Right ventricle myocardium superior (tissue), 1 donor: ENCODE measurements at places on chromosomes 4 and X.

DNA sequence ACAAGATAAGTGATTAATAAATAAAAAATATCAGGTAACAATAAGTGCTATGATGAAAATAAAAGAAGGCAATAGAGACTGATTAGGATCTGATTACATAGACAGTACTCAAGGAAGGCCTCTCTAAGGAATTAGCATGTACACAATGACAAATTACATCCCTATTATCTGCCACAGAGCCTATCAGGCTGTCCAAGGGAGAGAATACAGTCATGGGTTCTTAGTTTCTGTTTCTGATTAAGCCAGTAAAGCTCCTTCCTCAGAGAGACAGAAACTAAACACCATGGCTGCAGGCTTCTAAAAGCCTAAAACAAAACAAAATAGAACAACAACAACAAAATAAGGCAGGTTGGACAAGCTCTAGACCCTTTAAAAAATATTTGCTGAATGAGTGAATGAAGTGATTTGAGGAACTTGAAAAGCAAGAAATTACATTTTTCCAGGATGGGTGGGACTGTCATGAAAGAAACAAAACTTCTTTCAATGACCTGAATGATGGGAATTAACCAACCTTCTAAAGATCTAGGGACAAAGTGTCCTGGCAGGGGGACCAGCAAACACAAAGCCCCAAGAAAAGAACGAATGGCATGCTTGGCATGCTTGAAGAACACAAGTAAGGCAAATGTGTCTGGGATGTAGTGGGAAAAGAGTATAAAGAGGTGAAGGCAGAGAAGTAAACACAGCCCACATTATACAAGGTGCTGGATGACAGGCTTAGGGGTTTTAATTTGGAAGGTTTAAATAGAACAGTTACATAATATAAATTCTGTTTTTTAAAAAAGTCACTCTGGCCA lies 44.1 kb downstream of the NAA11 start:
- DNase-seq, result no peak

DNA sequence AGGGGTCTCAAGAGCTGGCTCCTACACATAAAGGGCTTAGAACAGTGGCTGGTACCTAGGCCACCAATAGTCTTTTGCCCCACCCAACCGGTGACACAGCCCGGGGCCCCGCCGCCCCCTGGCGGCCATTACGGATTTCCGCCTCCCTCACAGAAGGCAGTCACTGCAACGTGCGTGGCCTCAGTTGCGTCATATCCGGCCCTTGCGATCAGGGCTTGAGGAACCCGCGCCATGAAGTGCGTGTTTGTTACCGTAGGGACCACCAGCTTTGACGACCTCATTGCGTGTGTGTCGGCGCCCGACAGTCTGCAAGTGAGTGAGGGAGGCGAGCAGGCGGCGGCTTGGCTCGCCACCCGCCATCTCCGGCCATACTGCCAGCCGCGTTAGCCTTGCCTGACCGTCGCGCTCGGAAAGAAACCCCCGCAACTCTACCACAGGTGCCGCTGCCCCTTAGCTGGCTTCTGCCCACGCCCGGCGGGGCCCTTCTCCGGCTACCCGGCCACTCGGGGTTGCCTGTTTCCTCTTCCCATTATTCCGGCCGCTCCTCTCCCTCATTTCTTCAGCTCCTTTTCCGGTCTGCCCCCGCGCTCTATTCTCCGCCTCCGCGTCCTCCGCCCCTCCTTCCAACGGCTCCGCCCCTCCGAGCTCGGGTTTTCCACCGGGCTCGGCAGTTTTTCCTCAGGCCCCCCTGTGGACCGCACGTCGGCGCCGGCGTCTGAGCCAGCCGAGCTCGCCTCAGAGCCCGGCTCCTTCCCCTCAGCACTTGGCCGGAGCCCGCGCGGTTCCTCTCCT lies at the start of gene ALG13:
Gene ALG13, plus strand, starts transcription at position 183 of the 792 bp plus-strand sequence. Its CDS starts 49 bp downstream, at position 232.
- DNase-seq, result peak; percentile 92

GRCh38 chr4:106529348-106530023 lies 160.9 kb upstream of the GIMD1 start:
- no peak for DNase-seq

- no peak for DNase-seq
Measured at GRCh38 chr4:181874602-181875001, 368.6 kb upstream of the TENM3 start.

DNA sequence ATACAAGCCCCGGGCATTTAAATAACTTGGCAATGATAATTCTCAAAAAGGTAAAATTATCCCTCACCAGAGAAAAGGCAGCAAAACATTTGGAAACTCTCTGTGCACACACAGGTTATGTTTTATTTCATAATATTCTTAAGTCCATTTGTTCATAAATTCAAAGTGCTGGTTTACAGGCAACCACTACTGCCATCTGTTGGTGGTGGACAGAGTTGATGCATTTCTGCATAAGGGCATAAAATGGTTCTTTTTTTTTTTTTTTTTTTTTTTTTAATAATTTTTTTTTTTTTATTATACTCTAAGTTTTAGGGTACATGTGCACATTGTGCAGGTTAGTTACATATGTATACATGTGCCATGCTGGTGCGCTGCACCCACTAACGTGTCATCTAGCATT lies 31.5 kb upstream of the IL21 start:
- DNase-seq, result no peak

- no peak for DNase-seq
Measured at GRCh38 chrX:18643243-18643642, 28.7 kb downstream of the RS1 start.

- no peak for DNase-seq
Measured at GRCh38 chr4:44157611-44158277, 290.9 kb downstream of the KCTD8 start.

DNA sequence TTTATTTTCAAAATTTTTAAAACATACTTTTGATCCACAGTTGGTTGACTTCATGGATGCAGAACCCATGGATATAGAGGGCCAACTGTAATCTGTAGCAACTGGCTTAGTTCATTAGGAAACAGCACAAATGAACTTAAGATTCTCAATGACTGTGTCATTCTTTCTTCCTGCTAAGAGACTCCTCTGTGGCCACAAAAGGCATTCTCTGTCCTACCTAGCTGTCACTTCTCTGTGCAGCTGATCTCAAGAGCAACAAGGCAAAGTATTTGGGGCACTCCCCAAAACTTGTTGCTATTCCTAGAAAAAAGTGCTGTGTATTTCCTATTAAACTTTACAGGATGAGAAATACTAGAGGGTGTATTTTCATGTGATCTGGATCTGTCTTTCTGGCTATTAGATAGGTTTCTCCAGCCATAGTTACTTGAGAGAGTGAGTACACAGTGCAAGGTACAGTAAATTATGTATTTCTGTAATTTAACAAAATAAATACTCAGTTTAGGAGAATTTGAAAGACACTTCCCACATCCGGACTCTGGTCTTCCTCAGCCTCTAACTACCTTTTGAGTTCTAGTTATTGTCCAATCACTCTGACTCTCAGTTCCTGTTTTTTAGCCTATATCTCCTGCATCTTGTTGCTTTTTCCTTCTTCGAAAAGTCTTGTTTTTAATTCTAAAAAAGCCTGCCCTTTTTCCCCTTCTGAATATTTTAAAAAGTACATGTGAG lies 21.8 kb downstream of the TLR2 start:
- DNase-seq, result no peak
